Endothelial cell of umbilical vein (primary cell): ENCODE measurements at places on chromosomes 2 and 18. TPM values are rescaled to one million over a fixed set of nuclear protein-coding genes. Genes with fewer than 3 reads are reported as not detected.

GRCh38 chr18:43175257-43175656 lies 59.8 kb upstream of the RIT2 start:
- no peak for DNase-seq

GRCh38 chr2:132448771-132449170 lies 32.2 kb downstream of the GPR39 start:
- peak; percentile 26 for DNase-seq

DNA sequence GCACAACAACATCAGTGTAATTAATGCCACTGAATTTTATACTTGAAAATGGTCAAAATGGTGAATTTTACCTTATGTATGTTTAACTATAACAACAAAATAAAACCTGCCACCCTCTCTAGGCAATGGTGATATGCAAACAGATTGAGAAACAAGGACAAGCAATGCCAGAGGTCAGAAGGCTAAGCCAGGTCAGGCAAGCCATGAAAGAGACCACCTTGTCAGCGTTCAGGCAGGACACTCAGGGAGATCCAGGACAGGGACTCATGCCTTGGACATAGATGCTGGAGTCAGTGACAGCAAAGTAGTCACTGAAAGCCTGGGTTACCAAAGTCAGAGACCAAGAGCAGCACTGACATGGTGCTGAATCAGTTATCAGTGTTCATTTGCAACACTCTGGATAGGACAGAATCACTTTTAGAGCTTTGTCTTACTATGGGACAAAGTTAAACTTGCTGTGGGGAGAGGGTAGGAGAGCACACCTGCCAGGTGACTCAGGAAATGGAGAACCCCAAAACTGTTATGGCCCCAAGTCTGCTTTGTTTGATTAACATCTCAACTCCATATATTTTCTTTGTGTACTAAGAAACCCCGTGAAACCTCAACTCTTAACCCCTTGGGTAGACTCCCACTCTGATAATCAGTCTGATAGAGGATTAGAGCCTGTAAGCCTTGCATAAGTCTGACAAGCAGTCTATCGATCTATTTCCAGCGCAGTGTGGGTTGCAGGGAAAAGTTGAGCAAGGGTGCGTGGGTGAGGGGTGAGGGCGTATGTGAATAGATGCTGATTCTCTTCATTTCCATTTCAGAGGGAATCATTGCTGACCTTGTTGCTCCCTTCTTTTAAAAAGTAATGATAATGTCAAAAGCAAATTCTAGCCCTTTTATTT lies 48.7 kb upstream of the ZNF385B start:
- no peak for DNase-seq

The IL1A gene
- 0.99 and 1.4 TPM in 2 replicates for total RNA-seq

The GAL3ST2 gene
- total RNA-seq, result 0.23 TPM in 1 of 2 replicates, not detected in the other
